ENCODE measurements at places on chromosomes 2 and 18.

GRCh38 chr2:121839584-121839983, 84.1 kb downstream of the TSN start:
- no peak for DNase-seq

- DNase-seq, result no peak
Measured at GRCh38 chr2:85748039-85748734, 5.6 kb upstream of the ATOH8 start.

- no peak for DNase-seq
Measured at GRCh38 chr2:187875261-187876141, 321.3 kb upstream of the TFPI start.

GRCh38 chr2:64780041-64780440, 126.3 kb upstream of the SERTAD2 start:
- DNase-seq, result no peak

- DNase-seq, result no peak
Measured at GRCh38 chr2:120177001-120177621, 46.1 kb downstream of the TMEM185B start.

- peak; percentile 20 for DNase-seq
Measured at GRCh38 chr18:33210575-33211189, 229.8 kb downstream of the CCDC178 start.

DNA sequence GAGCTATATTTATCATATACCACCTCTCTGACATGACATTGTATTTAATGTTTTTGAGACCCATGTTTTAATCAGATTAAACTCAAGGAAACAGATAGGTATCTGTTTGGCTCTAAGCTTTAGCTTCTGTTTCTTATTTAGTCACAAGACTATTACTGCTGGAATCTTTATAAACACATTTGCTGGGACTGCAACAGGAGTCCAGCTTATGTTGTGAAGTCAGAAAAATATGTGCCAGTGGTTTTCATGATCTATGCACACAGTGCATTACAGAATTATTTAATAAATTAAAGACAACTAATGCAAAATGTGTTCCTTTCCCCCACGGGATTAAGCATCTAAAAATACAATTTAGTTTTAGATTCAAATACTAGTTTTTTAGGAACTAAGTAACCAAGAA, 338.9 kb downstream of the ZEB2 start:
- DNase-seq, result no peak

GRCh38 chr2:53202063-53202462, 565.5 kb upstream of the CHAC2 start:
- peak; percentile 47 for DNase-seq

DNA sequence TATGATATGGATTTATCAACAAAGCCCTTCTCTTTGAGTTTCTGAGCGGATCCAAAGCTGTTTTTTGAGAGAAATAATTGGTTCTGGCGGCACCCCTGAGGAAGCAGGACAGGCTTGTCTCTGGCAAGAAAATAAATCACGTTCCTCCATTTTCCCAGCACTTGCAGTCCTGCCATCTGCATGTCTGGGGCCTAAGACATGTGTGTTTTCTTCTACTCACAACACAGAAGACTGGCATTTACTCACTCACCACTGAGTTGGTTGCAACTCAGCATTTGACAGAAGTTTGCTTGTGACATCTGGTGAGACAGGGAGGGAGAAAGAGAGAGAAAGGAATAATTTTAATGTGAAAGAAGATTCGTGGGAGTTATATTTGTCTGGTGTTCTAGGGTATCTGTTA, 37.0 kb upstream of the YES1 start:
- DNase-seq, result no peak

DNA sequence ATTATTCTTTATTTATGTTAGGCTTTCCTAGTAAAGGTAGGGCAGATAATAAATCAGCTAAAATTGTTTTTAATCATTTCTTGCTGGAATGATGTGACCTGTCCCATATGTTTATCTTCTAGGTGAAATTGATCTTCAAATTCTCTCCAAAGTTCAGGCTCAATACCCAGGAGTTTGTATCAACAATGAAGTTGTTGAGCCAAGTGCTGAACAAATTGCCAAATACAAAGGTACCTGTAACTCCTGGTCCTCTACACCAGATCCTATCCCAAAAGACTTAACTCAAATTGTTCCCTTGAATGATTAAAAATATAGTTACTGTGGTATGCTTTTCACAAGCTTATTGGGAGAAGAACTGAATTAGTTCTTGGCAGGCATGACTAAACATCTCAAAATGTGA, 36.5 kb downstream of the HNMT start:
- DNase-seq, result no peak

GRCh38 chr18:48486754-48487153, 52.1 kb upstream of the CTIF start:
- peak; percentile 31 for DNase-seq

DNA sequence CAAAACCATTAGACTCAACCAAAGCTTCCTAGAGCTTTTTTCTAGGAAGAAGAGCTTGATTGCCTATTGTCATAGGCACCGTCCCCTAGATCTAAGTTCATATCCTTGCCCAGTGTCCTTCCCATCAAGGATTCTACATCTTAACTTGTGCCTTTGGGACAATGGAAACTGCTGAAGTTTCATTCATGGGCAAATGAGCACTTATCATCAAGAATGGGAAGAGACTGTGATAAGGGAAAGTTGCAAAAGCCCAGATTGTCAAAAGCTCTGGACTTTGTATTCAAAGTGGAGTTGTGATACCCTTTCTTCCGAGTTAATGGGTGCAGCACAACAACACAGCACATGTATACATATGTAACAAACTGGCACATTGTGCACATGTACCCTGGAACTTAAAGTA, 503.0 kb upstream of the KLHL29 start:
- DNase-seq, result no peak

DNA sequence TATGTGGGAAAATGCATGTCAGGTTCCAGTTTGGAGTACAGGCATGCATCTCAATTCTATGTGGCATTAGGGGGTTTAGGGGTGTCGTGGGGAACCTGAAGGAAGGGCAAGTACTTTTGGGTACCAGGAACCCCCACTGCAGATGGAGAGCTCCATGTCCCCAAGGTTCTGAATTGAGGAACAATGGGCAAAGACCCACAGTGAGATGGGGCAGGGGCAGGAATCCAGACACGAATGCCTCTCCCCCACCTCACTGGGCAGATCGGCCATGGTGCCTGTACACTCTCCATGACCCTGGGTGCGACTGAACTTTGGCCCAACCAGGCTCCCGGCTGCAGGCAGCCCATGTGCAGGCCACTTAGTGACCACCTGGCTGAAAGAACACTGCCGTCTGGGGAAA, 209.3 kb downstream of the HAUS1 start:
- DNase-seq, result no peak

DNA sequence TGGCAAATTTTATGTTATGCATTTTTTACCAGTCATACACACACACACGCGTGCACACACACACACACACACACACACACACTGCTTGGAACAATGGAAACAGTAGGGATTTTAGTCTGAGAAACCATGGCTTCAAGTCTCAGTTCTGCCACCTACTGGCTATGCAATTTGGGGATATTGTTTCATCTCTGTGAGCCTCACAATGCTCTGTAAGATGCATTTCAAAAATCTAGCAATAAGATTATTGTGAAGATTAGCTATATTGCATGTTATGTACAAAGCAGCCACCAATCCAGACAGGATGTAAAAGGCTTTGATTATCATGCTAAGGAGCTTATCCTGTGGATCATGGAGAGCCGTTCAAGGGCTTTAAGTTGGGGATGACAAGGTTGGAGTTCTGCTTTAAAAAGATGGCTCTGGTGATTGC, 401.4 kb downstream of the NBAS start:
- DNase-seq, result peak; percentile 71

GRCh38 chr2:88110830-88111229, 17.0 kb downstream of the FABP1 start:
- no peak for DNase-seq

- no peak for DNase-seq
Measured at GRCh38 chr2:44779793-44780192, 161.7 kb upstream of the SIX3 start.

GRCh38 chr18:23857756-23858155, 156.8 kb upstream of the TTC39C start:
- DNase-seq, result peak; percentile 67

- no peak for DNase-seq
Measured at GRCh38 chr2:99140860-99141109, 722 bp upstream of the C2orf15 start.

GRCh38 chr2:129354631-129355030, 624.8 kb upstream of the RAB6C start:
- DNase-seq, result no peak

GRCh38 chr18:7480879-7481278, 86.2 kb upstream of the PTPRM start:
- DNase-seq, result no peak

- DNase-seq, result peak; percentile 64
Measured at GRCh38 chr2:14189929-14190328, 442.6 kb upstream of the LRATD1 start.

- DNase-seq, result no peak
Measured at GRCh38 chr2:63047321-63048279, 3.0 kb upstream of the OTX1 start.

GRCh38 chr18:54962919-54963645, 3.8 kb upstream of the CCDC68 start:
- no peak for DNase-seq

DNA sequence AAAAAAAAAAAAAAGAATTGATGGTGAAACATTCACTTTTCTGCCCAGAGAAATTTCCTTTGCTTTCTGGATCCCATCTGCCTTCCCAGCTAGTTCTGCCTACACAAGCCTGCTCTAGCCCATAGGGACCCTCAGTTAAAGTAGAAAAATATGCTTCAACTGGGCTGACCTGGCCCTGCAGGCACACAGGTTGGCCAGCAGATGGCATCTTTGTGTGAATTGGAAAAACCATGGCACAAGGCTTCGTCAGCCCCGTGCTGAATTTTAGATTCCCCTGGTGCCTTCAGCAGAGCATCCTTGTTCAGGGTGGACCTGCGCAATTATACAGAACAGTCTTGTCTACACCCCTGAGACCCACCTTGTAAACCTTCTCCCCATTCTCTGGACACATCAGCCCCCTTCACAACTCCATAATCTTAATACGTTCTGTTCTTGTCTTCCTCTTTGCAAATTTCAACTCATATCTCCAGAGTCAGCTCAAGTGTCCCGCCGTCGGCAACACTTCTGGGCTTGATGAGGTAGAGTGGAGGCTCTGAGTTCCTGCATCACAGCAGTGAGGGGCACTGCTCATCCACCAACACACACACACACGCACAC, 114.5 kb downstream of the INSIG2 start:
- DNase-seq, result peak; percentile 35

DNA sequence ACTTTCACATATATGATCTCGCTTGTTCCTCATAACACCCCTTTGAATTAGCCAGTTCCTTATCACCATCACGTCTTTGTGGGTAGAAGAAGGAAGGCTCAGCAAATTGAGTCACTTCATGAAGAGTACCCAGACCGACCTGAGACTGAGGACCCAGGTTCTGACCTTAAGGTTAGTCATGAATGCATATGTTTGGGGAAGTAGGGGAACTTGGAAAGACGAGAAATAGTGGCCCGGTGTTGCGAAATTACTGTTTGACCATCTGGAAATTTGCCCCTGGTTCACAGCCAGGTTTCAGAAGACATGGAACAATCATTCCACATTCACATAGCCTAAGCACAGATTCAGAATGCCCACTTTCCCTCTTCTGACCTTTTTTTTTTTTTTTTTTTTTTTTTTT, 59.8 kb downstream of the MEIS1 start:
- no peak for DNase-seq

DNA sequence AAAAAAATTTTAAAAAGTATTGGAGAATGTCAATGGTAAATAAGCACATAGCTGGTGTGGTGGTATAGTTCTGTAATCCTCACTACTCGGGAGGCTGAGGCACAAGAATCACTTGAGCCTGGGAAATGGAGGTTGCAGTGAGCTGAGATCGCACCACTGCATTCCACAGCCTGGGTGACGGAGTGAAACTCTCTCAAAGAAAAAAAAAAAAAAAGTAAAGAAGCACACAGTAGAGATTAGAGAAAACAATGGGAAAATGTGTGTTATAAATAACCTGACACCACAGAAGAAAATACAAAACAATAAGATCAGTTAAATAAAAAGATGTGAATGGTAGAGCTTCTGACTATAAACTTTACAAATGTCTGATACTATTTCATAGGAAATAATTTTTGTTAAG, 163.7 kb upstream of the WDSUB1 start:
- DNase-seq, result no peak

DNA sequence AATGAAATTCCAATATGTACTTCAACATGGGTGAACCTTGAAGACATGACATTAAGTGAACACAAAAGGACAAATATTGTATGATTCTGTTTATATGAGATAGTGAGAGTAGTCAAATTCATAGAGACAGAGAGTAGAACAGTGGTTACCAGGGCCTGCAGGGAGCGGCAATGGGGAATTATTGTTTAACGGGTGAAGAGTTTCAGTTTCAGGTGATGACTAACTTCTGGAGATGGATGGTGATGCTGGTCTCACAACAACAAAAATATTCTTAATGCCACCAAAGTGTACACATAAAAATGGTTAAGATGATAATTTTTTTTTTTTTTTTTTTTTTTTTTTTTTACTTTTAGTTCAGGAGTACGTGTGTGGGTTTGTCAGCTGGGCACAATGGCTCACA, 109.4 kb upstream of the TMEM200C start:
- no peak for DNase-seq

GRCh38 chr2:152336119-152336853, 1.3 kb downstream of the FMNL2 start:
- peak; percentile 34 for DNase-seq

DNA sequence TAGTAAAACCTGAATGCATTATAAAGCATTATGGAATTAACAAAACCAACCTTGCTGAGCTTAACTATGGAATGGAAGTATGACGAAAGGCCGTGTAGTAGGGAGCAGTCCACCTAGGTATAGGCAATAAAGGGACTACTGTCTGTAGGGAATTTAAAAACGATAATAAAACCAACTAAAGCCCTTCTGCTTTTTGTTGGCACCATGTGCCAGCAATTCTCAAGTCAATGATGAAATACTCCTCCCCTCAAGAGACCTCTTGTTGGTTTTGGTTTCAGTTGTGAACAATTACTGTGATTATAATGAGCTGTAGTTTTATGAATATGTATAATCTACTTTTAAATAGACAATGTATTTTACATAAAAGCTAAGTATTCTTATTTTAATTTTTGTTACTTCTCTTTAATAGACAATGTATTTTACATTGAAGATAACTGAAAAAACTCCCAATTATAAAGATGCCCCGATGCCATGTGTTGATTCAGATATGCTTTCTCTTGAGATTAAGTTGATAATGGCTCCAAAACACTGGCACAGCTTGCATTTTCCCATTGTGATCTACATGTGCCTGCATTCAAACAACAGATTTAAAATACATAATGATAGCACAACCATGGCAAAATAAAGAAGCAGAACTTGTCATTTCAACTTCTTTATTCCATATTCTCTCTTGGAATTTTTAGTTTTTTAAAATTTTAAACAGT, 55.5 kb upstream of the ZDBF2 start:
- no peak for DNase-seq

DNA sequence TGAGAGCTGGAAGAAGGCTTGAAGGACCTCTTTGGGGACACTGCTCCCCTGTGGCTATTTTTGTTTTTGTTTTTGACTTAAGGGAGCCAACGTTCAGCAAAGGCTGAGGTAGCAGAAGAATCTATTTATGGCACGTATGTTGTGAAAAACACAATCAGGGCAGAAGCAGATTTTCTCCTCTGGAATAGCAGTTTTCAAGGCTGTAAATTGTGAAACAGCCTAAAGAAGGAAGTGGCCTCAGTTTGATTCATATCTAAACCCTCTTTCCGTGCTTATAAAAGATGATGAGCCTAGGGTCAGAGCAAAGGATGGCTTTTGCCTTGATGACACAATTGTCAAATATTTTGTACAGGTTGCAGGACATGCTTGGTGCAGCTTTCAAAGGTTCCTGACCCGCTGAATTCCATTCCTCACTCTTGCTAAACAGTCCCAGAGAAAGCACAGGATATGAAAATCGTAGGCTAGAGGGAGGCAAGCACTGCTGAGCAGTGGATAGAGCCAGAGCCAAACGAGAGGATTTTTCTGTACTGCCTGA, 106.2 kb upstream of the DLX2 start:
- DNase-seq, result peak; percentile 45

Measured in brain microvascular endothelial cell (primary cell).